ENCODE measurements at places on chromosomes 7 and 10.

GRCh38 chr7:24751484-24751883 is 5.8 kb downstream of the GSDME start:
- DNase-seq: no peak

DNA sequence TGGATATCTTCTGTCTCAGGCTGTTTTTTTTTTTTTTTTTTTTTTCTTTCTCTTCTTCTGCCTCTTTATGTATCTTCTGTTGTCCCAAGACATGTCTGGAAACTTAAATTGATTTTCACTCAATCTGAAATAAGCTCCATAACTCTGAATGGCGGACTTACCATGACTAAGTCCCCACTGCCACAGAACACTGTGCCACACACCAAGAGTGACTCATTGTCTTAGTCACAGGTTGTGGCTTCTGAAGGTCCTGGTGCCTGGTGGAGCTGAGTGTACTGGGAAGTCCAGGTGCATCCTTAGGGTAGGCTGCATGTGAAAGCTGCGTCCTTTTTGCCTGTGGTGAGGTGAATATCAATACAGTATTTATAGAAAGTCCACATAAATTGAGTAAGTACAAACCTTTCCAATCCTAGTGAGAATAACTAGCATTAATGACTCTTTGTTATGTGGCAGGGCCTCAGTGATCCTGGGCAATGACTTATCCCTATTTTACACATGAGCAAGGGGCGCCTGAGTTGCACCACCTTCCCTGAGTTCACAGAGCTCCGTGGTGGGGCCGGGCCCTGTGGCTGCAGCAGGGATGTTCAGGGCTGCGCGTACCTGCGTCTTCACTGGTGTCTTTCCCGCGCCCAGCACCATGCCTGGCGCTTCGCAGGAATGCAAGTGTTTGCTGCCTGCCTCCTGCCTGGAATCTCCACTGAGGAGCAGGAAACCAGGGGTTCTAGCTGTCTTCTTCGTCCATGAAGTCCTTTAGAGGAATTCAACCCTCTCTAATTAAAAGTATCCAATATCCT is 4.3 kb downstream of the PFKP start:
- DNase-seq: no peak

- DNase-seq: peak; percentile 31
These were observed 21.6 kb downstream of the RBM28 start for GRCh38 chr7:128322040-128322643.

- no peak for DNase-seq
These were observed 107.1 kb downstream of the PFKFB3 start for GRCh38 chr10:6309816-6310215.

- DNase-seq: no peak
These were observed 35.5 kb upstream of the IKZF1 start for GRCh38 chr7:50268990-50269389.

DNA sequence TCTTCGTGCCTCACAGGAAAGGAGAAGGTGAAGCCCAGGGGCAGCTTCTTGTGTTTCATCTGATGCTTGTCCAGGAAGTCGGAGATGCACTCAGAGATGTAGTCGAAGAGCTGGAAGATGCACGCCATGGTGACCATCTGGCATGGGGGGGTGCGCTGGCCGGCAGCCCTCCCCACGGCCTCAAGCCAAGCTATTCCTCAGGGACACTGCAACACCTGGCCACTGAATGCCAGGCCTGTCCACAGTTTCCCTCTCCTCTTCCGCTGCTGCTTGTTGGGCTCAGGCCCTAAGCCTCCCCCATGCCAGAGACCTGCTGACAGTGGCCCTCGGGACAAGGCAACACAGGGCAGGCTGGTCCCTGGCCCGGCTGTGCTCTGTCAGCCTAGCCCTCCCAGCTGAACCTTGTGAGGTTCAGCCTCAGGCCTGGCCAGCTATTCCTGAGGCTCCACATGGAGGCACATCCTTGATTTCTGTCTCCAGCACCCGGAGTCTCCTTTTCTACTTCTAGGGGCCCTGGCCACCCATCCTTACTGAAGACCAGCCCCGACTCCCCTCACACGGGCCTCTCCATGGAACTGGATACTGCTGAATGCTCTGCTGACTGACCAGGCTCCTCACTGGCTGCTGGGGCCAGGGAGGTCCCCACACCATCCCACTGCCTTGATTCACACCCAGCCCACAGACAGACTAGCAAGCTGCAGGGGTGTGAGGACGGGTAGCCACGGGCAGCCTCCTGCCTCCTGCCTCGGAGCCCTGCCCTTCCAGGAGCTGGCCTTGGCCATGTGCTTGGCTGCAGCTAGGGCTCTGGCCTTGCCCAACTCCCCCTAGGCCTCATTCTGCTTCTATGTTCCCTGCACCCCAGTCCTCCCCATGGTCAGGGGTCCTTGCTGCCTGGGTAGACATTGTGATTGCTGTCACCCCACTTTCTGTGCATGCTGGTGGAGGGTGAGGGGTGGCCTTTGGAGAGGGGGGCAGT is 10.1 kb upstream of the MYL7 start:
- no peak for DNase-seq

- no peak for DNase-seq
These were observed 106.5 kb upstream of the BMPER start for GRCh38 chr7:33798686-33799325.

GRCh38 chr10:12819071-12819470 is 182.4 kb downstream of the CCDC3 start:
- DNase-seq: no peak

DNA sequence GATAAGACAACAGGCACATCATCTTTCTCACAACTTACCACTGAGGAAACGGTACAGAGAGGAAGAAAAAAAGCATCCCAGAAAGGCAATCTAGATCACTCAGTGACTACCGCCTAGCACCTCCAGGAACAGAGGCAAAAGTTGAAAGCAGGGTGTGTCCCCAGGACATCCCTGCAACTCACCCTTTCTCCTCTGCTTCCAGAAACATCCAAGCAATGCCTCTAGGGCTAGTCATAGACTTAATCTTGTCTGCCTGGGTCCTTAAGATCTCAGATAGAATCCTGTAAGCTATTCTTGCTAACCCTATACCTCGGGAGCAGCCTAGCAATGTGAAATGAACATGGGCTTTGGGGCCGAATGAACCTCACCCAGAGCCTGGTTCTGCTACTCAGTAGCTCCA is 18.8 kb upstream of the PDCD4 start:
- no peak for DNase-seq

- DNase-seq: no peak
These were observed 117.6 kb upstream of the TCF7L2 start for GRCh38 chr10:112832361-112832878.

GRCh38 chr7:95960706-95961244 is 188.4 kb downstream of the DYNC1I1 start:
- peak; percentile 51 for DNase-seq

DNA sequence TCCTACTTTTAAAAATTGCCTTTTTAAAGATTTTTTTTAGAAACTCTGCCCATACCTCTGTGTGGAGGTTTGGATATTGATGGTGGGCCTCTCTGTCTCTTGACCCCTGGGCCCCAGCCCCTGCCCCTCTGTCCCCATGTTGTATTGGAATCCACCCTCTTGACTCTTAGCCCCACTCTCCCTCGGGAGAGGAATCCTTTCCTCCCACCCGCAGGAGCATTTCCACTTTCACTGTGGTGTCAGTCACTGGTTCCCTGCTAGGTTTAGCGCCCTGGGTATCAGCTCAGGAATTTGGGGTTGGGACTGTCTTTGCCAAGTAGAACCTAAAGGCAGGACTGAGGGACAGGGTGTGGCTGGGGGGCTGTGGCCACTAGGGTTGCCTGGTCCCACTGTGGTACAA is 10.1 kb downstream of the PFKFB3 start:
- DNase-seq: no peak

GRCh38 chr7:657565-658119 is 68.9 kb upstream of the DNAAF5 start:
- DNase-seq: no peak

- DNase-seq: no peak
These were observed 586.0 kb upstream of the MGMT start for GRCh38 chr10:128881086-128881485.

GRCh38 chr10:93076871-93077270 is 3.2 kb downstream of the CYP26A1 start:
- no peak for DNase-seq

GRCh38 chr10:61754587-61755550 is 92.1 kb downstream of the CABCOCO1 start:
- no peak for DNase-seq

- peak; percentile 10 for DNase-seq
These were observed 178.2 kb upstream of the KLF6 start for GRCh38 chr10:3963191-3963673.

GRCh38 chr10:119908166-119908565 is 15.6 kb downstream of the SEC23IP start:
- DNase-seq: no peak
